ENCODE measurements at places on chromosomes 6 and 20.

DNA sequence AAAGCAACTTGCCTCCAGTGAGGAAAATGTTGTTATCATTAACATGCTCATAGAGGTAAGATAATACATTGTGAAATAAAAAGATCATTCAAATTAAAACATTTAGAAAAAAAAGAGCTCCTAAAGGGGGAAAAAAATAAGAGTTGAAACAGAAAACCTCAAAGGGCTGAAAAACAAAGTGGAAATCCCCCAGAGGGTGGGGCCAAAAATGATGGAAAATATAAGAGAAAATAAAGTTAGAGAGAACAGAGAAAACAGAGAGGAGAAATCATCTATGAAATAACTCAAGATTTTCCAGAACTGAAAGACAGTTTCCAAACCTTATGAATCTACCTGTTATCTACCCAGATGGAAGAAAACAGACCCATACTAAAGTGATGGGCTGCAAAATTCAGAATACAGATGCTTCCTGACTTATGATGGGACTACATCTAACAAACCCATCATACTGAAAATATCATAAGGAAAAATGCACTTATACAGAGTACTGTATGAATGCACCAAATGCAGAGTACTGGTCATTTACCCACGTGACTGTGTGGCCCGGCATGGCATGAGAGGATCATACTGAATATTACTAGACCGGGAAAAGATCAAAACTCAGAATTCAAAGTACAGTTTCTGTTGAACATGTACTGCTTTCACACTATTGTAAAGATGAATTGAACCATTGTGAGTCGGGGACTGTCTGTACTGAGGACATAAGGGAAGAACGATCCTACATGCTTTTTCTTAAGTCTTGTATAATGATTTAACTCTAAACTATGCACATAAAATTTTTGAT, 4.0 kb downstream of the ZBTB24 start:
- DNase-seq, result no peak

DNA sequence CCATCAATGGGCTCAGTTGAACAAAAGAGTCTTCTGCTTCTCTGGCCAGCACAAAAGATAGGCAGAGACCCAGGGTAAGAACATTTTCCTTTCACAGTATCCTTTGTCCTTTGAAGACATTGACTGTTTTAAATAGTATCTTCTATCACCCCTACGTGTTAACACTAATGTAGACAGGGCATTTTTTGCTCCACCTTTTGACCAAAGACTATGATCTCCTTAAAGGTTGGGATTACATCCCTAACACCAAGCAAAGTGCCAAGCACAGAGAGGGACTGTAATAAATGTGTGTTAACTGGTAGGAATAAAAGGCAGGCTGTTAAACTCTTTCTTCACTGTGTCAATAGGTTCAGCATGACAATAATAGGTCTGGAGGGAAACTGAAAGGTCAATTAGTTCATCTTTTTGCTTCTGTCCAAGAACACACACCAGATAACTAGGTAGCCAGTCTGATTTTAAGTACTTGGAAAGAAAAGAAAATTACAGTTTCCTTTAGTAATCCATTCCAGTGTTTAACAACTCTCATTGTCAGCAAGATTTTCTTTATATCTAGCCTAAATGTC, 63.6 kb upstream of the NOX3 start:
- no peak for DNase-seq

GRCh38 chr20:41533537-41534136, 84.5 kb downstream of the CHD6 start:
- no peak for DNase-seq

DNA sequence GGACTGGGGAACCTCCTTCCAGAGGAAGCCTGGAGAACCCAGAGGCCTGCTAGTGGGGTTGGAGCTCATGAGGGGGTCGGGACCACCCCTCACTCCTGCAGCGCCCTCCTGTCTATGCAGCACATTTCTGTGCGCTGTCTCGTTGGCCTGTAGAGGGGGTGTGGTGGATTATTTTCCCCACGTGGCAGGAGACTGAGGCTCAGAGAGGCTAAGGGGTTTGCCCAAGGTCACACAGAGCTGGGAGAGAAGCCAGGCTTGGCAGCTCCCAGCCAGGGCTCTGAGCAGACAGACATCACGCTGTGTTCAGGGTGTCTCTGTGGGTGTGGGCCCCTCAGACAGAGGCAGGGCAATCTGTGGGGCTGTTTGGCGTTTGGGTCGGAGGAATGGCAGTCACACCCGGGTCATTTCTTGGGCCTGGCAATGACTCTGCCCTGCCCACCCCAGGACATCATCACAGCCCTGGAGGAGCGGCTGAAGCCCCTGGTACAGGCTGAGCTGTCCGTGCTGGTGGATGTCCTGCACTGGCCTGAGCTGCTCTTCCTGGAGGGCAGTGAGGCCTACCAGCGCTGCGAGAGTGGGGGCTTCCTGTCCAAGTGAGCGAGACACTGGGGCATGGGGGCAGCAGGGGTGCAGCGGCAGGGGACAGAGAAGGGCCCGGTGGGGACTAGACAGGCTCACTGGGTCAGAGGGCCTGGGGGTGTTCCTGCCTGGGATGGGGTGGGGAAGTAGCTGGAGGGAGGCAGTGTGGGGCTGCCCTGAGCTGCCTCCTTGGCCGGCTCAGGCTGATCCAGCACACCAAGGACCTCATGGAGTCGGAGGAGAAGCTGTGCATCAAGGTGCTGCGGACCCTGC, 27.7 kb downstream of the UQCC2 start:
- no peak for DNase-seq

DNA sequence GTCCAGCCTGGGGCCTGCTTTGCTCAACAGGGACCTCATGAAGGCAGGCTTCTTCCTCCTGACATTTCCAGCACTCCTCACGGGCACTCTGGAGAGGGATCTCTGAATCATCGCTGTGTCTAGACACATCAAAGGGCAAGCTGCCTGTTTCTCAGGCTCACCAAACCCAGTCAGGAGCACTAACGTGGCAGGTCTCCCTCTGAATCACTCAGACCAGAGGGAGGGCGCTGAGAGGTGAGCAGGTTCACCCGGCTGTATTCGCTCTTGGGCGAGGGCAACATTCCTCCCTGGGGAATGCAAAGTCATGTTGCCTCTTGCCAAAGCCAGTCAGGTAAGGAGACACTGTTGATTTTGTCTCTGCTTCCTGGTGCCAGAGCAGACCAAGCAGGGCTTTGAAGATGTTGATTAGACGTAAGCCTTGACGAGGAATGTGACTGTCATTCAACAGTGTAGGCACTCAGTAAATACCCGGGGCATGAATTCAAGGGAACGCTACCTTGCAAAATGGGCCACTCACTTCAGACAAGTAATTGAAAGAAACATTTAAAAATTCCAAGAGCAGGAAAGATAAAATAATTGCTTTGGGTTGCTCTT, 50.1 kb downstream of the CYP24A1 start:
- no peak for DNase-seq

- no peak for DNase-seq
These were observed 303.4 kb upstream of the EXOC2 start for GRCh38 chr6:996271-996852.

- DNase-seq, result no peak
These were observed 31.8 kb downstream of the SAYSD1 start for GRCh38 chr6:39083231-39083634.

DNA sequence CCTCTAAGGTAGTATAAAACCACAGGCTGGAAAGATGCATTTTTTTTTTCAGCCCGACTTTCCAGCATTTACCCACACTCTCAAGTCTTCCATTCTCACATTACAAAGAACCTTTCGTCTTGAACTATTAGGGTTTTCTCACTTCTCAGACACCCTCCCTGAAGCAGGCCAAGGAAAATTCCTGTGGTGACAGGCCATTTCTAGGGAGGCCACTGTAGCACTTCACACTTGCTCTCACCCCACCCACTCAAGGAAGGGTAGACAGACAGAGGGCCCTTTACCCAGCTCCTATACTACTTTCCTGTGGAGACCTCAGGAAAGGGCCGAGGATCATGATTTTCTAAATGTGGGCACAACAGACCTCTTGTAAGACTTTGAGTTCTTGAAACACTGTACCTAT, 27.7 kb downstream of the KCNS1 start:
- no peak for DNase-seq

DNA sequence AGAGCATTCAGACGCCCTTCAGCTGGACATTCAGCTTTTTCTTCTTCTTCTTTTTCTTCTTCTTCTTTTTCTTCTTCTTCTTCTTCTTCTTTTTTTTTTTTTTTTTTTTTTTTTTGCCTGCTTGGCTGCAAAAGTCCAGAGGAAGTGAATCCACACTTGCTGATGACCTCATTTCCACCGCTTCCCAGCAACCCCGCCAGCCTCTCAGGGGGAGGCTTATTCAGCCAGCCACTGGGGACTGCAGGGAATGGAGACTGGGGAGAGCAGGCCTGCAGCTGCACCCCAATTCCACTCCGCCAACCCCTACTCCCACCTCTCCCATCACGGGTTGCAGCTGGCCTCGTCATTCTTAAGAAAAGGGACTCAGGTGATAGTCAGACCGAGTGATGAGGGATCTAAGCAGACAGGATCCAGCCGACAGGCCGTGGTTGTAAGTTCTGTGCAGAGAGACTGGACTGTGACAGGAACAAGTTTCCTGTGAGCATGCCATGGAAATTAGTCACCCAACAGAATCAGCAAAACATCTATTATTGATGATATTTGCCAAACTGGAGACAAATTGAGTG, 59.0 kb upstream of the QKI start:
- no peak for DNase-seq

GRCh38 chr6:5672581-5673011, 334.1 kb downstream of the NRN1 start:
- DNase-seq, result no peak

DNA sequence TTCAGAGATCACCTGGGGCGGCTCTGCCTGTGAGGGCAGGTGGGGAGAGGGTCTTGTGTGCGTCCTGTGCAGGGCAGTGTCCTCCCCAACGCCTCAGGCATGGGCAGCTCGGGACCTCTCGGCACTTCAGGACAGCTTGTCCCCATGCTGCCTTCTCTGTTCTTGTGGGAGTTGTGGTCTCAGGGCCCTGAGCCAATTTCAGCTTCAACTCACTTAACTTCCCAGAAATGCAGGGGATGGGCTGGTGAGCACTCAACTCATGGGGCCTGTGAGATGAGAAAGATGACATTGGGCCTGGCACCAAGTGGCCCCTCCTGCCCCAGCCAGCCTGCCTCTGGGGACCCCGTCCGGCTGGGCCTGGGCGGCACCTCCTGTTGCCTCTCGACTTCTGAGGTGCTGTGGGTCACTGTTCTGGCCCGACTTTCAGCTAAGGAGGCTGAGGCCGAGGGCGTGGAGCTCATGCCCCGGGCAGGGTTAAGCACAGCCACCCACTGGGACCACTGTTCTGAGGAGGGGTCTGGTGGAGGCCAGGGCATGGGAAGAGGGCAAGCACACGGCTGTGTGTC, 6.7 kb downstream of the RGS19 start:
- no peak for DNase-seq

- DNase-seq, result no peak
These were observed 109.1 kb downstream of the UTRN start for GRCh38 chr6:144394210-144394609.

GRCh38 chr6:122681705-122682104, 71.5 kb downstream of the PKIB start:
- no peak for DNase-seq

- DNase-seq, result no peak
These were observed 80.7 kb downstream of the THBS2 start for GRCh38 chr6:169172946-169173345.

GRCh38 chr6:156686301-156686994, 90.7 kb upstream of the ARID1B start:
- DNase-seq, result no peak

GRCh38 chr6:72968704-72969103, 256.6 kb downstream of the KHDC1L start:
- DNase-seq, result no peak

- no peak for DNase-seq
These were observed 121.9 kb upstream of the ZFP64 start for GRCh38 chr20:52313341-52313963.

DNA sequence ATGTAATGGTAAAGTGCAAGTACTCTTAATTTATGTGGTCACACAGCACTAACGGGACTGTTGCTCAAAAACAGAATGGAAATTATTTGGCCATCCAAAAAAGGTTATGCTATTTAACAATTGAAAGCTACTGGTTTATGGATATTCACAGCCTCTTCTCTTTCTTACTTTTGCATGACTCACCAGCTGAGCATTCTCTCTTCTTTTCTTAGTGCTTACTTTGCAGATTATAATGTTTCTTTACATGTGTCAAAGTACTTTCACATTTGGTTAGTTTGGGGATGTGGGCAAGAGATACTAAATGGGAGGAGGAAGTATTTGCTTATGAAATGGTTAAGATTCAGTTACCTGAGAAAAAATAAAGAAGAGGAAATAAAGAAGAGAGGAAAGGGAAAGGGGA, 610.5 kb downstream of the HTR1B start:
- no peak for DNase-seq

- no peak for DNase-seq
These were observed 67.4 kb upstream of the LOC128125822 start for GRCh38 chr6:63504777-63505384.

- no peak for DNase-seq
These were observed 872 bp upstream of the RBM39 start for GRCh38 chr20:35742741-35743523.

DNA sequence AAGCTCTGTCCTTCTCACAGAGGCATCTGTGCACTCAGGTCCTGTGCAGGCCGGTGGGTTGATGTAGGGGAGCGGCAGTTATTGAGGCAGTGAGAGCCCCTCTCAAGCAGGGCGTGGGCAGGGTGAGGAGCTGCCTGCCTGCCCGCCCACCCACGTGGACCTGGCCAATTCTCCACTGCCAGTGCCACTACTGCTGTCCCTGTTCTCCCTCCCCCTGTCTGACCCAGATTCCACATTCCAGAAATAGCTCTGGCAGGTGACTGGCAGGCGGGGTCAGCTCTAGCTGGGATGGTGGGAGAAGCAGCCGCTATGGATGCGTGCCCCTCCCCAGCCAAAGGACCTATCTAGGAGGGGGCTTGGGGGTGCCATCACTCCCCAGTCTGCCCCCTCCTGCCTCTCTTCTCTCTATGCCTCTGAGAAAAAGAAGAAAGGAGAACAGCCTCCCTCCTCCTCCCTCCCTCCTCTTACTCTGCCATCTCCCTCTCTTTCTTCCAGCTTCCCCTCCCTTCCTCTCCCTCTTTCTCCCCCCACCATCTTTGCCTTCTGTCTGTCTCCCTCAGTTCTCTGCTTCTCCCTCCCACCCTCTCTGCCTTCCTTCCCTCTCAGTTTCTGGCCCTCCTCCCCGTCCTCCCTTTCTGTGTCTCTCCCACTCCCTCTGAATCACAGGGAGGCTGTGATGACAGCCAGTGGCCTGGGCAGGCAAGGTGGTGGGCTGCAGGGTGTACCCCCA, 86.5 kb upstream of the MYL9 start:
- DNase-seq, result no peak

DNA sequence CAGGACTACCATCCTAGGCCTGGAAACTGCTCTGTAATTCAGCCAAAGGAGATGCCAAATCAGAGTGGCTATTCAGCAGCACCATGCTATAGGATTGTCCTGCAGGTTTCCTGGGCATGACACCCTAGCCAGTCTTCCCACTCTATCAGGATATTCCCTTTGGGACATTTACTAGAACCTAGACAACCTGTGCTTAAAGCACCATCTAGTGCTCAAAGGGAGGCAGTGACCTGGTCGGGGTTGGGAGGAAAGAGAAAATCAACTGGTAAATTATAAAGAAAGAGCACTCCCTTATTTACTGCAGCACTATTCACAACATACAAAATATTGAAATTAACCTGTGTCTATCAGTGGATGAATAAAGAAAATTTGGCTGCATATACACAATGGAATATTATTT, 67.2 kb upstream of the SMLR1 start:
- DNase-seq, result no peak
